ENCODE measurements at places on chromosomes 7 and 10.
A peak's percentile ranks its signal among the peaks of the same experiment; 100 is the strongest.

DNA sequence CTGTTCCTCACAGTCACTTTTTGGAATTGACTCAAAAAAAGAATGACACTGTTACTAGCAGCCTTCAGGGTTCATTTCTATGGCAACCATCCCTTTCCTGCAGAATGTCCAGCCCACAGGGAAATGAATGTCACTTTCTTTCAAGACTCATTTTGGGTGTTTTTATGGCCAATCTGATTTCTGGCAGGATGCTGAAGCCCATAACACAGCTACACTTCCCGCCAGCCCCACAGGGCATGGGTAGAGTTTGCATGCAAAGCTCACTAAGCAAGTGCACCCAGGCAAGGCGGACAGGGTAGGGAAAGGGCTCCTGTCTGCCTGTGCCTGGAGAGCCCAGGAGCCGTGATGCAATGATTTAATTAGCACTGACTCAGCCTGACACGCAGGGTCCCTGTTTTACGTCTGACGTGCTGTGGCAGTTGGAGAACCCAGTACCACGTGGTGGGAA, 26.1 kb upstream of the GPAM start:
- no peak for DNase-seq

DNA sequence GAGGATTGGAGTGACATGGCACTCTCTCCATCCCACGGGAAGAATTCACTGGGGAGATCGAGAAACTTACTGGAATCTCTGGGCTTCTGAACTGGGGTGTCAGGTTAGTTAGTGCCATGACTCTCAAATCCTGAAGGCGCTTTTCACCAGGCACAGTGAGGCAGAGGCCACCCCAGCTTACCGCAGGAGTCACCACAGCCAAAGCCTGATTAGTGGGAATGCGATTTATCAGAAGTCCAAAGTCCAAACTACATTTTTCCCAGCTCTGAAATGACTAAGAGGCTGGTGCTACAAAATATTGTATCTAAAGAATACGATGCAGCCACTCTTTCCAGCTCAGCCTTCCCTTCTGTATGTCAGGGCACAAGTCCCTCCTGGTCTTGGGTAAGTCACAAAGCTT, 334.8 kb upstream of the SHH start:
- DNase-seq = no peak

DNA sequence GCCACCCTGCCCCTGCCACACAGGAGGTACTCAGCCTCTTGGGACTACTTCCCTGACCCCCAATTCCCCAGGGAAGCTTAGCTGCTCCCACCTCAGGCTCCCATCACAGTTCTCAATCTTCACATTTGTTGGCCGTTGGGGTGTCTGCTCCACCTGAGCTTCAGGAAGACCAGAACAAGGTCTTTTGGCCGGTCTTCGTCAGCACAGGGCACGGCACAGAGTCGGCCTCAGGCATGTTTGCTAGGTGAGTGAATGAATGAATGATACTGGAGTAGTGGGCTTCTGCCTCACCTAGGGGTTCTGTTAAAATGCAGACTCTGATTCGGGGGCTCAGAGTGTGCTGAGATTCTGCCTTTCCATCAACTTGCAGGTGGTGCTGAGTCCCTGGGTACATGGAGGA, 20.3 kb downstream of the GPRIN2 start:
- DNase-seq = no peak

- peak; percentile 29 for DNase-seq
Observed at GRCh38 chr7:66016131-66016461, 34.1 kb upstream of the GUSB start.

GRCh38 chr10:128125416-128125943, 743 bp downstream of the MKI67 start:
- DNase-seq = no peak

DNA sequence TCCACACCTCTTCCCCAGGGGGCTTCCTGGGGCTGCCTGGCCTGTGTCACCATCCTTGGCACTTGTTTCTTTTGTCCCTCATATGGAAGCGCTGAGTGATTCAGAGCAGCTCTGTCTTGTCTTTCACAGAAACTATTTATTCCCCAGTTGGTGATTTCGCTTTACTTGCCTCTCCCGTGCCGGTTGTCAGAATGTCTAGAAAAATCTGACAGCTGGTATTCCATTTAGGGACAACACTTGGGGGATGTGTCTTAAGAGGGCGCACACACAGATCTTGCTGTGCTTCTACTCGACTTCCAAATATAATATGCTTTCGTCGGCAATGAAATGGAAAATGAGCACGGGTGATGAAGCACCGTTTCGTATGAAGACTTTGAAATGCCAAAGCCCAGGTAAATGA, 611.8 kb downstream of the CALN1 start:
- no peak for DNase-seq

GRCh38 chr10:63703740-63704345, 182.6 kb downstream of the REEP3 start:
- DNase-seq = no peak

GRCh38 chr7:84196084-84196503, 1.5 kb upstream of the SEMA3A start:
- DNase-seq = no peak

DNA sequence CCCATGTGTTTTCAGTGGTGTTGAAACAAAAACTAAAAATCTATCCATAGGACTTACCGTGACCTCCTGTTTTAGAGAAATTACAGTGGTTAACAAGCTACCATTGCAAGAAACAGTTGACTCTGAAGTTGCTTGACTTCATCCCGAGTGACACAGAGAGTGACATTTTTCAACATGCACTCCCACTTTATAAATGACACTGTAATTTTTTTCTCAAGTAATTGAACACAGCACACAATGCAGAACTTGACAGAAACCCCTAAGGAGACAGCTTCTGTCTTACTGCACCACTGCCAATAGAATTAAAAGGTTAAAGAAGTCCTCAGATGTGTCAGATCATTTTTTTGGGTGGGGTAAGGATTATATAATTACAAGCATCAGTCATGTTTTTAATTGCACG, 246.1 kb downstream of the CELF2 start:
- no peak for DNase-seq

DNA sequence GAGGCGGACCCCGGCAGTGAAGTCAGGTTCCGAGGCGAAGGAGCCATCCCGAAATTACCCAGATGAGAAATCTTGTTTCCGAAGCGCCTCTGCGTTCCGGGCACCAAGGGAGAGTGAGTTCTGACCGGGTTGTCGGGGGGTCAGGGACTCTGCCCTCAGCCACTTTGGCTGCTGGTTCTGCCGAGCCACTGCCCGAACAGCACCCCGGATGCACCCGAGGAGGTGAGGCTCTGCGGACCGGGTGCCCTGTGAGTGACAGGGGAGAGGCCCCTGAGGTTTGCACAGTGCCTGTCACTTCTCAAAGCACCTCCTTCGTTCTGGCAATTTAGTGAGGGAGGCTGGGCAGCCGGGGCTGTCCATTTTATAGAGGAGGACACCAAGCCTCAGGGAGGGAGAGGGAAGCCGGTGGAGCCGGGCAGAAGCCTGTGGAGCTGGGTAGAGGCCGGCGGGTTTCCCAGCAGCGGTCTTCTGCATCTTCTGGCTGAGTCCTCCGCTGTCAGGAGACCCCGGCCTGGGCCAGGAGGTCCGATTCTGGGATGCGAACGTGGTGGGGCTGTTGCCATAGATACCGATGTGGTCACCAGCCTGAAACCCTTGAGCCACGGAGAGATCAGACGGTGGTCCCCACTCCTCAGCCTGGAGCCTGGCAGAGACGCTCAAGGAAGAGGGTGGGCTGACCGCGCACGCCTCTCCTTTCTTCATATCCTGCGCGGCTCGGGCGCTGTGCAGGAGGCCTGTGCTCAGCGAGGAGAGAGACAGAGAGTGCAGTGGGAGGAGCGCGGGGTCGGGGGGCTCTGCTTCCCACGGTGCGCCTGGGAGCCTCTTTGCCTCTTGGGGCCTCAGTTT, 18.9 kb upstream of the SHH start:
- no peak for DNase-seq

DNA sequence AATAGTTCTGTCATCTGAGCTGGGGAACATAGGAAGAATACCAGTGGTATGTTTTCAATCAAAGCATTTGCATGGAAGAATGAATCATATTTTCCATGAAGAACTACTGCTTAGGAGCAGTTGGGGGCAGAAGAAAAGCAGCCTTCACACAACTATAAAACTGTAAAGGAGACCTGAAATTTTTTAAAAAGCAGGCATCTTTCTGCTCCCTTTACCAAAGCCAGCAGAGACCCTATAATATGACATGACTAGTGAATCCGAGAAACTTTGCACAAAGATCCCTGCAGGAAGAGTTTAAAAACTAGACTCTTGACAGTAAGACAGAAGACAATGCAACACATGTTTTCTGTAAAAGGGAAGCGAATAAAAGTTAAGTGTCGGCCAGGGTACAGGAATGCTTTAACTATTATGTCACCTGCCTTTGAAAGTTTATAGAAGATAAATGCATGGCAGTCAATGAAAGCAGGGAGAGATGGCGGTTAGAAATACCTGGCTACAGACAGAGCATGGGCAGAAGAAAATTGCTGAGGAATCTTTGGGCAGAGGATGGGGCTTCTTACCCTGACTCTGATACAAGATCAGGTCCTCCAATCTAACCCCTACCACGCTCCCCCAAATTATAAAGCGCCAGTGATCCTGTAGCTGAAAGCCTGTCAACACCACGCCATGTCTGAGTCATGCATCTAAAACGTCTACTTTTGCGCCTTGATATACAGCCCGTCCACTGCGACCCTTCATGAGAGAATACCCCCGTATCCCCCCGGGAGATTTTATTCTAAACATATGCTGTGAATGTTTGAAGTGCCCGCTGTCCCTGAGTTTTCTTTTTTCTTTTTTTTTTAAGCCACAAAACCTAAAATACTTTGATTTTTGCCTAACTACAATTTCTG, 93.1 kb downstream of the GLI3 start:
- DNase-seq = no peak

- no peak for DNase-seq
Observed at GRCh38 chr7:130420943-130421578, 19.8 kb downstream of the CEP41 start.

- DNase-seq = no peak
Observed at GRCh38 chr7:77383333-77383740, 32.8 kb downstream of the GSAP start.

DNA sequence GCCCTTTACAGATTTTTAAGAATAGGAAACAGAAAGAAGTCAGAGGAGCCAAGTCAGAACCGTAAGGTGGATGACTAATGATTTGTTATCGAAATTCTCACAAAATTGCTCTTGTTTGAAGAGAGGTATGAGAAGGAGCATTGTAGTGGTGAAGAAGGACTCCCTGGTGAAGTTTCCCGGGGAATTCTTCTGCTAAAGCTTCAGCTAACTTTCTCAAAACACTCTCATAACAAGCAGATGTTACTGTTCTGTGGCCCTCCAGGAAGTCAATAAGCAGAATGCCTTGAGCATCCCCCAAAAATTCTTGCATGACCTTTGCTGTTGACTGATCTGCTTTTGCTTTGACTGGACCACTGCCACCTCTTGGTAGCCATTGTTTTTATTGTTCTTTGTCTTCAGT, 152.9 kb downstream of the HGF start:
- peak; percentile 23 for DNase-seq

GRCh38 chr7:148014541-148014940, 576.0 kb upstream of the C7orf33 start:
- DNase-seq = no peak

- no peak for DNase-seq
Observed at GRCh38 chr10:114048472-114048871, 4.8 kb downstream of the ADRB1 start.

DNA sequence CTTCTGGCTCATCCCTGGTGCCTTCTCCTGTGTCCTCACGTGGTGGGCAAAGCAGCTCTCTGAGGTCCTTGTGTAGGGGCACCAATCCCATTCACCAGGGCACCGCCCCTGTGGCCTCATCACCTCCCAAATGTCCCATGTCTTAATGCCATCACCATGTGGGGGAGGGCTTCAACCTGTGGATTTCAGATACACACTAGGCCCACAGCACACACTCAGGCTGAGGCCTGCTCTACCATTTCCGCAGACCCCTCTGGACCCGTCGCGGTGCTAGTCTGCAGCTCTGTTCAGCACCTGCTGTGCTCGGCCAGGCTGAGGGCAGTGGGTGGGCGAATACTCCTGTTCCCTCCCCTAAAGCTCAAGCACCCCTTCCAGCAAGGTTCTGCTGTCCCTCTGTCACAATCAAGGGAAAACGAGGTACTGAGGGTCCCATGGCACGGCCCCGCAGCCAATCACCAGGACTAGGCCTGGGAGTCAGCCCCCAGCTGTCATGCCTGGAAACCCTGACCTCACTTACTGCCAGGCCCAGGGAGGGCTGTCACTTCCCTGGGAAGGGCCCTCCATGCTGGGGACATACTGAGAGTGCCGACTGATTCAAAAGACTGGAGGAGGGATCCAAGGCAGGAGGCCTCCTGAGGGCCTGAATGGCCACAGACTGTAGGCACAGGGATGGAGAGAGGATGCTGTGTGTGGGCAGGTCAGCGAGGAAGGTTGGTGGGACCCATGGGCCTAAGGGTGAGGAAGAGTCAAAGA, 123.8 kb upstream of the RET start:
- DNase-seq = no peak

DNA sequence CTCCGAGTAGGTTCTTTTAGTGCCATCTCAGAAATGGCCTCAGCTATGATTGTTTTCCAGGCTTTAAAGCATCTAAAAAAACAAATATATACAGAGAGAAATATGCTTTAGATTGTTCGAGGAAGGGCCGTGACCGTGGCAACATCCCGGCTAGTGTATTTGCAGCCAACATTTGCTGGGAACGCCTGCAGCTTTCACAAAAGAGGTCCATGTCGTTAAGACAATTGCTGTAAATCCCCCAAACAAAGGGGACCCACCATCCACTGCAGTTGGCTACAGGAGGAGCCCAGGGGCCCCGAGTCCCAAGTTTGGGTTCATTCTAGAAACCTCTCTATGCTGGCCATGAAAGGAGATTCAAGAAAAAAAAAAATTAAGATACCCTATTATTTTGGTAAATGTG, 152.8 kb upstream of the TCF7L2 start:
- DNase-seq = no peak

DNA sequence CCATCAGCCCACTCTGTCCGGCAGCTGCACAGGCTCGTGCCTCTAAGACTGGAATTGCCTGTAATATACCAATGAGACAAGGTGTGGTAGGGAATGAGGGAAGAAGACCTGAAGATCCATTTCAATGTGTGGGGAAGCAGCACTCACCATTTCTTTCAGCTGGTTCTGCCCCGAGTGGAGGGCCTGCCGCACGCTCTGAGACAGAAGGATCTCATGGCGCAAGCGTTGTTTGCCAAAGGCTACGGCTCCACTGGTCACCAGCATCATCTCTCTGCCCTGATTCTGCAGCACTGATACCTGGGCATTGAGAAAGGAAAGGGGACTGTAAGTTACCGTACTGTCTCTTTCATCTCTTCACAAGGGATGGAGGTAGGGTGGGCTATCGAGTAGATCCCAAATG, 19.4 kb downstream of the ALDH18A1 start:
- no peak for DNase-seq

GRCh38 chr10:103569896-103570295, 76.4 kb downstream of the NEURL1 start:
- DNase-seq = no peak

GRCh38 chr10:27464993-27465392, 39.1 kb upstream of the RAB18 start:
- DNase-seq = no peak

DNA sequence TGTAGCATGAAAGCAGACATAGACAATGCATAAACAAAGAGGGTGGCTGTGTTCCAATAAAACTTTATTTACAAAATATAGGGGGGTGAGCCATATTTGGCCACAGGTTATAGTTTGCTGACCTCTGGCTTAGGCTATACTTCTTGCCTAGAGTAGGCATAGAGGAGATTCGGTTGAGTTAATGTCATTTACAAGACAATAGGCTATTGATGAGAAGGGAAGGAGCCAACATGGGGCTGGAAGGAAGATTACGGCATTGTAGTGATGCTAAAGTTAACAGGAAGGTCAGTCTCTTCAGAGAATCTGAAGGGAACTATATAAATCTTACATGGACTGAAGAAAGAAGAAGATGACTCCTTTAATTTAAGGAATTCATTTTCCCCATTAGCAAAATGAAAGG, 463.5 kb downstream of the HTR7 start:
- no peak for DNase-seq
